Stimulated activated CD8-positive, alpha-beta memory T cell treated with anti-CD3 and anti-CD28 coated beads, Interleukin-15, amount 100 ng/mL, for 24 hours (primary cell): ENCODE measurements at places on chromosomes 2 and 18.

GRCh38 chr2:178998539-178998938, 51.4 kb downstream of the CCDC141 start:
- no peak for DNase-seq

- no peak for DNase-seq
Observed at GRCh38 chr18:13614641-13615288, 111.6 kb downstream of the FAM210A start.

- DNase-seq = no peak
Observed at GRCh38 chr2:118031566-118031965, 17.7 kb upstream of the CCDC93 start.

DNA sequence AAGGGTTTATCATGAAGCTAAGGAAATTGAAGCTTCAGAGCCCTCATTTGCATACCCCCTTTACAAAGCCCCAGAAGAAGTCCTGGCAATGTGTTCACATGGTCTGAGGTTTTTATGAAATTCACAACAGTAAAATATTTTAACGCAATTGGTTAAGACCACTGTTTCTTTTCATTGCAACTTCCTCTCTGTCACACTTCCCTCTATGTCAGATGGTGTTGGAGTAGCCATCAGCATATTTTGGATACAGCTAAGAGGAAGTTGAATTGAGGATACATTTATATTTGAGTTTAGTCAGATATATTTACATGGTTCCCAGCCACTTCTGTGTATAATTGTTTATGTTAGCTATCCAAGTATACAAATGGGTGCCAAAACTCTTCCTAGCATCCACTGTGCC, 170.0 kb downstream of the TXNL1 start:
- DNase-seq = no peak

- DNase-seq = no peak
Observed at GRCh38 chr2:224837066-224837465, 120.9 kb upstream of the CCDC195 start.

DNA sequence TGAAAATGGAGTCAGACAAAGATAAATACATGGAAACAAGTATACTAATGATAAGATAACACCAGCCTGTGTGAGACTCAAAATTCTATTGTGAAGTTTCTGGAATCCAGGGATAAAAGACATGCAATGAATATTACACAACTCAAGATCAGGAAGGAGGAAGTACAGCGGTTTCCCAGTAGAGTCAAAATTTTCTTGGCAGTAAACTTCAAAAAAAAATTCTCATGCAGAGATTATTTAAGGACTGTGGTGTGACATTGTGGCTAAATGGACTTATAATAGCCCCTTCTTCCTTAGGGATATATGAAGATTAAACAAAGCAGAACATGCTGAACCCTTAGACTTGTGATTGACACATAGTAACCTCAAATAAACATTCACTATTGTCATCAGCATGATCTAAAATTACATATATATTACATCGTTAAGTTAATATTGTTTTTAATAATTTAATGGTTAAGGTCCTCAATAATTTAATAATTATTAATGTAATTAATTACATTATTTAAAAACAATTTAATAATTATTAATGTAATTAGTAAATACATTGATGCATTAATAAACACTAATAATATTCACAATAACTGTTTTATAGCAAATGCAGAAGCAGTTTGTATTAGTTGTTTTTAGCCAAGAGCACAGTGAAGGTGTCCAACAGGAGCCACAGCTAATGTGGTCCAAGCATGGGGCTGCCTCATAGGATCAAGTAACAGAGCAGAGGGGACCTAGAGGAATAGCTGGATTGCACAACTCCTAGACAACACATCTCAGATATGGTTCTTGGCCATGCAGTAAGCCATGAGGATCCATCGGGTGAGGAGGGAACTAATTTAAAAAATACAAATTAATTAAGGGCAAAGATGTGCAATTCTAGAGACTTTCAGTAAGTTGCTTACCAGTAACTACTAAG, 77.3 kb downstream of the POLE4 start:
- no peak for DNase-seq

DNA sequence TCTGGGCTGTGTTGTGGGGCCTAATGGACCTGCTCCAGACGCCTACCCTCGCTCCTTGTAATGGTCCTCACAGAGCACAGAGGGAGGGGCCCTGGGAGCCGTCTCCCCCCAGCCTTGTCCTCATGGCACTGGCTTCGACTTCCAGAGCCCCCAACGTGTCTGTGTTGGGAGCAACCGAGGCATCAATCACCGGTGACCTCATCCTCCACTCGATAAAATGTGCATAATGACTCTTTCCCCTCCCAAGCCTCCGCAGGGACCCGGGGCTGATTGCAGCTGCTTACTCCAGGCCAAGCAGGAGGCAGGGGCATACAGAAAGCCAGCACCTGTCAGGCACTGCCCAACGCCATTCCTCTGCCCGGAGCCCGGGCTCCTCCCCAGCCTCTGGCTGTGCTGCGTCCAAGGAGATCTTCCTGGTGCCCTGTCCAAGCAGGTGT, 271.7 kb downstream of the NDUFA10 start:
- DNase-seq = no peak

DNA sequence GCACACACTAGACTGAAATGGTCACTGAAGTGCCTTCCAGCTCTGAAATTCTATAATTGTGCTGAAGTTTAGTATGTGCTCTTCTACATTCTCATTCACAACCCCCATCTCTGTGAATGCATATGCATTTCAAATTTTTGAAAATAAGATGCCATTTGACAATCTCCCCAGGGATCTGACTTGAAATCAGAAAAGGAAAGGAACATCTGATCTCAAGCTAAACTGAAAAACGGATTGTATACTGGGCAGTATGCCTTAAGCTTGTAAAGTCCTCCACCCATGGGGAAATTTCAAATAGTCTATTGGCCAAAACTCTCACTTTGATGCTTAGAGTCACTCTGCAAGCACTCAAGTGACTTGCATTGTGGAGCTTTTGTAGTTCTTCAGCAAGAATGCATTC, 22.9 kb downstream of the FAP start:
- DNase-seq = no peak

GRCh38 chr2:97739893-97740245, 26.5 kb downstream of the ZAP70 start:
- DNase-seq = no peak
